NCI-H1092 (cell line): ENCODE measurements at places on chromosomes 3 and 15.

DNA sequence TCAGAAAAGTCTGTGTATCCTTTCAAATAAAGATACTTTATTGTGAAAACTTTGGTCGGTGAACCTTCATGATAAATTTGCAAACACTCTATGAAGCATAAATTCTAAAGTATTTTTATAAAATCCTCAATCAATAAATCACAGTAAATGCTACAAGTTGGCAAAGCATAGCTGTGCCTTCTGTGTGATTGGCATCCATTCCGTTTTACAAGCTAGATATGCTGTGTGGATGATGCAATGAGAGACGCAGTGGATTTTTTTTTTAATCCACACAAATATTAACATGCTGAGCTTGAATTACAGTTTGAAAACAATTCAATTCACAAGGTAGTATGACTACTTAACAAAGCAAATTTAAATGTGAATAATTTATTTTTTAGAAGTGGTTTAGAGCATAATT is 937.2 kb downstream of the ZPLD1 start:
- DNase-seq: no peak

GRCh38 chr15:61840090-61840489 is 220.2 kb downstream of the VPS13C start:
- no peak for DNase-seq

DNA sequence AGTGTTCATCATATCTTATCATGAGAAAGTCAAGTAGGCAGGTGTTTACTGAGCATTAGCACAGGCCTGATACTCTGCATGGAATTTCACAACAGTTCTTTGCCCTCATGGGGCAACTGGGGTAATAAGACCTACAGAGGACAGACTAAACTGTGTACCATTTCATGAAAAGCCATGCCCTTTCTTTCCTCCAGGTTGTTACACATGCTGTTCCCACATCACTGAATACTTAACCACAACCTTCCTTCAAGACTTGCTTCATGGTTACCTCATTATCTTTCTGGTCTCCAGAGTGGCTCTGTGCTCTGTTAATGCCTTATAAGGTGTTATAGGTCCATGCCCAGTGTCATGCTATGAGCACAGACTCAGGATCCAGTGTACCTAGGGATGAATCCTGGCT is 28.2 kb upstream of the RSL24D1 start:
- DNase-seq: no peak

DNA sequence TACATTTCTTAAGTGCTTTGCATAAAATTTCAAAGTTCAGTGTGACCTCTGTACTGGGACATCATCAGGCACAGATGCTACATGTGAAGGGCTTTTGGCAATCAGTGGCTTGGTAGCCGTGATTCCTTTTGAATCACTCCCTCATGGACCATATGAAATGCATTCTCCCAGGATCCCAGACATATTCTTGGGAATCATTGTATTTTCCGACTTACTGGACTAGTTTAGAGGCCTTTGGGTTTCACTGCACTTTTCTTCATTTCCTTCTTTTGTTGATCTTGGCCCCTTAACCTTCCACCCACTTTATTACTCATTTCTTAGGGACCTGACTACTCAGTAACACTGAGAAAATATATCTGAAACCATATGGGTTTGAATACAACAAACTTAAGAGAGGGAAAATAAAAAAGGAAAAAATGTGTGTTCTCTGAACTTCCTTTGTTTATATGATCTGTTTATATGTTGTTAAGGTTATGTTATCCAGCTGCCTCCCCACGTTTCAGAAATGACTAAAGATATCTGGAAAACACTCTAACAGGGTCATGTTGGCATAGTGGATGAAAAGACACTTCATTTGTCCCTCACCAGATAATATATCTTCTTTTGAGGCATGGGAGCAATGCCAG is 35.1 kb downstream of the HMG20A start:
- DNase-seq: no peak

DNA sequence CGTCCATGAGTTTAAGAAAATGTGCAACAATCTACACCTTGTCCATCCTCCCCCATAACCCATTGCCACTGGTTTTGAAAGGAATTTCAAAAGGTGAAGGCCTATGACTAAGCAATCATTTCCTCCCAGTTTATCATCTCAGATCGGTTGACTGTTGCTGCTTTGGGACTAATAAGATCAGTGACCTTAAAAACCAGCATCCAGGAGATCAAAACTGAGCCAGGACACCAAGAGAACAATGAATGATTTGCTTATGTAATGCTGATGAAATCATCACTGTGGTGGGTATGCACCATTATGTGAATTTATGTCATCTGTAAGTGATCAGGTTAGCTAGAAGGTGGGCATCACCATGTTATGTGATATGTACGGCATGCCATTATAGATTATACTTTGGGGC is 195.5 kb downstream of the SSR3 start:
- no peak for DNase-seq

GRCh38 chr3:195195321-195196209 is 75.4 kb downstream of the XXYLT1 start:
- peak; percentile 79 for DNase-seq

GRCh38 chr15:52334491-52335160 is 39.0 kb upstream of the MYO5C start:
- no peak for DNase-seq

GRCh38 chr15:26661748-26662147 is 111.1 kb downstream of the GABRB3 start:
- DNase-seq: no peak

DNA sequence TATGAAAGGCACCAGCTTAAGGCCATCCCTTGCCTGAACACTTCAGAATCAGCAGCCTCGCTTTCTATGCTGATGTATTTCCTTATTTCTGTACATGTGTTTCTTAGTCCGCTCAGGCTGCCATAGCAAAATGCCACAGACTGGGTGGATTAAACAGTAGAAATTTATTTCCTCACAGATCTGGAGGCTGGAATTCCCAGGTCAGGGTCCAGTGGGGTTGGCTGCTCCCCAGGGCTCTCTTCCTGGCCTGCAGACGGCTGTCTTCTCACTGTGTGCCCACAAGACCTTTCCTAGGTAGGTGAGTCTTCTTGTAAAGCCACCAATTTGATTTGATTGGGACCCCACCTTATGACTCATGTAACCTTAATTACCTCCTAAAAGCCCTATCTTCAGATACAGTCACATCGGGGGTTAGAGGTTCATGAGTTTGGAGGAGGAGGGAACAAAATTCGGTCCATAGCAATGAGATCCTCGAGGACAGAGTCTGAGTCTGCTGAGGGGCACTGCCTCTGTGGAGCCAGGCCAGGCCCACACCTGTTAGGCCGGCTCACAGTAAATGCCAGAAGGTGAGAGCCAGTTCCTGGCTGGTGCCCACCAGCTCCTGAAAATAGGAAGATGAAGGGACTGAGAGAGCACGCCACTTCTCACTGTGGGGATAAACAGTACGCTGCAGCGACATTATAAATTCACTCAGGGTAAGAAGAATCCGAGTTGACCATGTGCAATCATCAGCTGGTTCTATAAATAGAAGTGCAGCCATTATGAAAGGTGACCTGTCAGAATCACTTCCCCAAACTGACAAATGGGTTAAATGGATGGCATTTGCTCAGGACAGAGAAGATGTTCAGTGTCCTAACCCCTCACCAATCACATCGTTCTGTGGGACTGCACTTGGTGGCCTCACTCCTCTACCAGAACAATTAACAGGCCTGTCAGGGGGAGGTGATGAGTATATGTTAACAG is 41.1 kb downstream of the CTXND1 start:
- DNase-seq: no peak

- DNase-seq: no peak
Observed at GRCh38 chr15:24772686-24773373, 97.3 kb downstream of the NPAP1 start.

- no peak for DNase-seq
Observed at GRCh38 chr3:194749631-194750490, 64.2 kb downstream of the FAM43A start.

DNA sequence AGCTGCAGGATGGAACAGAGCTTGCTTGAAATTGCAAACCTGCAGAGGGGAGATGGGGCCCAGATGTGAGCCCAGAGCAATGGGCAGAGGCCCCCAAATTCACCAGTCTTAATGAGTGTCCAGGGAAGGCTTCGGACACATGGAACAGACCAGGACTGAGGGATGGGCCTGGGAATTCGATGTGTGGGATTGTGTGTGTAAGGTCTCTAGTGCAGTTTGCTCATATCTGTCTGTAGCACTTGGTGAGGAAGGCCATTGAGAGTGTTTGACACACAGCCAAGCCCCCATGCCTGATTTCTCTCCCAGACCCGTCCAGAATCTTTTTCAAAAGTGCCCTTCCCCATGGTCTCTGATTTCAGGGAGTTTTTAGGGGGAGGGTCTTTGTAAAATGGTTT is 17.2 kb downstream of the TEX264 start:
- no peak for DNase-seq

DNA sequence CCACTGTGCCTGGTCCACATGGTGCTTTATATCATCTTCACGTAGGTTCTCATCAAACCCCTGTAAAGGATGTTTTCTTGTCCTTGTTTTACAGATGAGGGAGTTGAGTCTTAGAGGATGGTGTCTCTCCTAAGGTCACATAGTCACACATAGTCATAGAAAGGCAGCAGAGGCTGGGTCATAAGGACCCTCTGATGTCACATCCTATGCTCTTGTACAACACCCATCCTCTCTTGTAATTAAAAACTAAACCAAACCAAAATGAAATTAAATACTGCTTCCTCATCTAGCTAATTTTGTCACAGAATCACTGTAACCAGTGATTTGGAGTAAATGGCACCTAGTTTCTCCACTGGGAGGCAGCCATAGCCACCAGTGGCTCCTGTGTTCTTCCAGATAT is 21.8 kb upstream of the ATP1B3 start:
- no peak for DNase-seq

DNA sequence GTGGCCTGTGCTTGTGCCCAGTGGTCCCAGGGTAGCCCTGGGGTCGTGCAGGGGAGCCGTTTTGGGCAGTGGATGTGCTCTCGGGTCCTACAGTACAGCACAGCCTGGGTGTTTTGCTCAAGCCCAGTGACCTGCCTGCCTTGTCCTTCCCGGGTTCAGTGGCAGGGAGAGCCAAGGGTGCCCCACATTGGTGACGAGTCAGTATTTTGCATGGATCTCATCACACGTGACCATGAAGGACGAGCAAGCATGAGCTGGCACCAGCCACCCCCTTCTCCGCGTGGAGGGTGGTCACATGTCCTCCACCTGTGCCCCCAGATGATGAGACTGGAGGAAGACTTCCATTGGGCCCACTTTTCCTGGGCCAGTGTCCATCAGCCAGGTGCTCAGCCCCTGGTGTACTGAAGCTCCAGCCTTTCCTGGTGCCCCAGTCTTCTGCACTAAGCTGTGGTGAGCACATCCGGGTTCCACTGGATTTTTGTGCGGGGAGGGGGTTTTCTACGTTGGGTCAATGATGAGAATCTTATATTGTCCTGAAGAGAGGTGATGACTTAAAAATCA is 197.5 kb downstream of the UBE3A start:
- DNase-seq: no peak

- no peak for DNase-seq
Observed at GRCh38 chr15:89496155-89497098, at the start of gene RHCG. Gene RHCG, minus strand, starts transcription at chr15:89496583. Its CDS starts 39 bp downstream, at chr15:89496544.

- no peak for DNase-seq
Observed at GRCh38 chr3:184168363-184169120, 6.1 kb upstream of the AP2M1 start.

- no peak for DNase-seq
Observed at GRCh38 chr3:21294768-21295167, 456.2 kb downstream of the ZNF385D start.

DNA sequence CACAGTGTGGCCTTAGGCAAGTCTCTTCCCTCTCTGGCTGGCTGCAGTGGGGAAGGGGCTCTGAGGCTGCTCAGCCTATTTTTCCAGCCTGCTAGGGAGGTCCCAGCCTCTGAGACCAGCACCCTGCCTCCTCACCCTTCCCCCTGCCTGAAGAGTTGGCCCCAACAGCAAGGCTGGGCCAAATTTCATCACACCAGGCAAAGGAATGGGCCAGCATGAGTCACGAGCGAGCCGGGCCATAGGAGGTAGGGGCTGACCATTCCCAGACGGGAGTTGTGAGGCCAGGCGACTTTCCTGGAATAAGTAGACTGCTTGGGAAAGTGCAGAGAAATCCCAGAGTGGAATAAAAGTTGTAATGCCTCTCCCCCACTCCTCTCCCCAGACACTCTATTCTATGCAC is 5.7 kb upstream of the FBLN2 start:
- DNase-seq: no peak

DNA sequence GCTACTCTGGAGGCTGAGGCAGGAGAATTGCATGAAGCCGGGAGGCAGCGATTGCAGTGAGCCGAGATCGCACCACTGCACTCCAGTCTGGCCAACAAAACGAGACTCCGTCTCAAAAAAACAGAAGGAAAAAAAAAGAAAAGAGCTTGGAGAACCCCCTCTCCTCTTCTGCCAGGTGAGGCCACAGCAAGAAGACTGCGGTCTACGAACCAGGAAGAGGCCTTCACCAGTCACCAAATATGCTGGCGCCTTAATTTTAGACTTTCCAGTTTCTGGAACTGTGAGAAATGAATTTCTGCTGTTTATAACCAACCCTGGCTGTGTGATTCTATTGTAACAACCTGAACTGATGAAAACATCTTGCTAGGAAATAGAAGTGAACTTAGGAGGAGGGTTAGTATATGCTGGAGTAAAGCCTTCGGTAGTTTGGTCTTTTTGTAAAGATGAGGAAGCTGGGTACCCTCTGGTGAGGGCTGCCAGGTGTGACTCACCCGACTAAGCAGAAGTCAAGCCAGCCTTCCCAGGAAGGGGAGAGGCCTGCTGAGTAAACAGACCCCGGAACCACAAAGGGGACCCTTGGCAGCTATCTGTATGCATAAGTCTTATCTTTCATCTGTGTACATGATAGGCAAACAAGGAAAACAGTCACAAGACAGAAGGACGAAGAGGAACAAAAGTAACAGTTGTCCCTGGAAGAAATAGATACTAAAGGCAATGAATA is 78.7 kb downstream of the KLF13 start:
- DNase-seq: no peak
